ENCODE measurements at places on chromosomes 3 and 15.
A peak's percentile ranks its signal among the peaks of the same experiment; 100 is the strongest.

GRCh38 chr15:78454992-78455391, 17.0 kb downstream of the IREB2 start:
- no peak for DNase-seq

- DNase-seq, result no peak
Measured at GRCh38 chr3:11136830-11137626, 17.3 kb upstream of the HRH1 start.

GRCh38 chr3:126373146-126373613, 16.0 kb upstream of the KLF15 start:
- no peak for DNase-seq

DNA sequence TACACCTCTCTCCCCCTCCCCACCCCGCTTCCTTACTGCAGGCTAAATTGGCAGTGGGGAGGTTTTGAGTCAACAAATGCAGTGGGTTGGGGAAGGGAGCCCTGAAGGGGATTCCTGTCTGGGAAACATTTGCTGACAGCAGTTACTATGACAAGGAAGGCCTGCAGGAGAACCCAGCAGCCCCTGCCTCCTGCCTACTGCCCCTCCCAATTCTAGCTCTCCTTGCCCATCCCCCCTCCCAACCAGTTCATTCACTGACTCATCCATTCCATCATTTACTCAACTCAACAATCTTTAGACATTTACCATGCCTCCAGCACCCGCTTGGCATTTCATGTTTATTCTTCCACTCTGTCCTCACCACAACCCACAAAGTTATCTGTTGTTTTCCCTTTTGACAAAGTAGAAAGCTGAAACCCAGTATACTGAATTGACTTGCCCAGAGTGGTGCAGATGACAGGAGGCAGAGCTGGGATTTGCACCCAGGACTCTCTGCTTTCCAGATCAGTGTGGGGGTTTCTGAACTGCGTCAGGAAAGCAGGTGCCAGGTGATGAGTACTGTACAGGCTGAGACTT, 75.0 kb downstream of the MAGEF1 start:
- peak; percentile 13 for DNase-seq

DNA sequence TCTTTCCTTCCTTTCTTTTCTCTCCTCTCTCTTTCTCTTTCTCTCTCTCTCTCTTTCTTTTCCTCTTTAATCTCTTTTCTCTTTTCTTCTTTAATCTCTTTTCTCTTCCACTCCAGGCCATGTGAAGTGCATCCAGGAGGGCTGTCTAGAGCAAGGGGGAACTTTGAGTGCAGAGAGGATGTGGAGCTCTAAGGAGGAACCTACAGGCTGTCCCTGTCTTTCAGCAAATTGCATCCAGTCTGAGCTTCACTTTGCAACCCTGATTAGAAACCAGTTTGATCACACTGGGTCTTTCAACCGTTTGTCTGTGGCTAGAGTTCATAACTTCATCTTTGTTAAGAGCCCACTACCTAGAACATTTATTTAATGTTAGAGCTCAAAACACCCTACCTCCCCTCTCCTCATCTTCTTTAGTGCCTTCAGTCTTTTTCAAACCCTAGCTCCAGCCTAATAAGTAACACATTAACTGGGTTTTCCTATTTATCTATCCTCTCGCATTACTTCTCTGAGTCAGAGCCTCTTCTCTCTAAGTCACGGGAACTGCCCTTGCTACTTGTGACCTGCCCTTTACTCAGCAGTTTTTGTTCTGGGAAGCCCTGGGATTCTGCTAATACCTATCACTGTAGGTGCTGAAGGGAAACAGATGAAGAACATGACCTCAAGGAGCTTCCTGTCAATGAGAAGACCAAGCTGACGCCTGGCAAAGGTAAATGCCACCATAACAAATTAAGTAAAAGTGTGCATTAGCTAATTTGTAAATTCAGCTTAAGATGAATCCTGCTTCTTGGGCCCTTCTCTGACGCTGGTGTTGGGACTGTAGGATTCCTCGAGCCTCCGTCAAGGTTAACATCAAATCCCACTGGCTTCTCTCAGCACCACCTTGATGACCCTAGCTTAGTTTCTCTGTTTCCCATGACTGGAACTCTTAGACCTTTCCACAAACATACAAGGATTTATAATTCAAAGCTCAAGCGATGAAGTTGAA, at the start of gene GCNT3:
Gene GCNT3, plus strand, starts transcription at position 508 of the 985 bp plus-strand sequence. CDS start 6,456 bp downstream, outside the sequence.
- no peak for DNase-seq

GRCh38 chr3:173304182-173304800, 93.3 kb upstream of the NLGN1 start:
- no peak for DNase-seq

GRCh38 chr3:184970186-184970585, 158.2 kb downstream of the VPS8 start:
- no peak for DNase-seq

DNA sequence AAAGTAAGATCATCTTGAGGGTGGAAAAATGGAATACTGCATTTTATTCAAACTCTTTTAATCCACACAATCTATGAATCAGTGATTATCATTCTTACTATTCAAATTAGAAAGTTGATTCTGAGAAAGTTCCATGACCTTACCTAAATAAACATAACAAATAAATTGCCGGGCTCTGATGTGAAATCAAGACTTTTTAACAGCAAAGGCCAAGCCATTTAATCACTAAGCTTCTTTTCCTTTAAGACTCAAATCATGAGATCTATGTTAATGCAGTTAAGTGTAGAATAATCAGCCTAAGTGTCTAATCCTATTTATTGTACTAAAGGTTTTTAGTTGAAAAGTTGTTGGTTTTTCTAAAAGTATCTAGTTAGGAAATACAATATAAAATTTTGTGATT, 857.0 kb downstream of the SI start:
- DNase-seq, result no peak

DNA sequence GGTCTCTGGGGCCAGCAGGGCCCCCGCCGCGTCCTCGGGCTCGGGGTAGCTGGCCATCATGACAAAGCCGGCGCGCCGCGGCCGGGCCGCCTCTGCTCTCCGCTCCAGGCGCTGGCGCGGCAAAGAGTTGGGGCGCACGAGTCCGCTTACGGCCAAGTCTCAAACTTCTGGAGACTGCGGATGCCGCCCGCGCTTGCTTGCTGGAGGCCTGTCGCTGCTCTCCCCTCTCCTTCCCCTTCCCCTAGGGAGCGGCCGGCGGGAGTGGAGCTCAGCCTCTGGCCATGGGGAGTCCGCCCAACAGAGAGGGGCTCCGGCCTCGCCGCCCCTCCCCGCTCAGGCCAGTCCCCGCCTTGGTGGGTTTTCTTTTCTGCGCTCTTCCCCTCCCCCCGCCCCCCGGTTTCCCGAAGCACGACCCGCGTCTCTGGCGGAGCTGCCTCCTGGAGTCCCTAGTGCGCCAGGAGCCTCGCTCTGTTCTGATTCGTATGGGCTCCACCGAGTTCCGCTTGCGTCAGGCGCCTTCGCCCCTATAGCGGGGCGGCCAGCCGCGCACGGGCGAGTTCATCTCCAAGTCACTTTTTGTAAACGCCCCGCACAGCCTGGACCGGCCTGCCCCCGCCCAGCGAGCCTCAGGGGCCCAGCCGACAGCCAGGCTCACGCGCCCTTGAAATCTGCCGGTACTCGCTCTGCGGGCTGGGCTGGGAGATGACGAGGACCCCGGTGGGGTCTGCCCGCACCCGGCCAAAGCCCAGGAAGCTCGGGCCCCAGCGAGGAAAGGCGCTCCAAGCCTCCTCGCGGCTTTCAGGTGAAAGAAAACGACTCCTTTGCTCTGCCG, at the start of the genes FOXL2 and FOXL2NB:
Gene FOXL2, minus strand, starts transcription at position 475 of the 832 bp plus-strand sequence. Its CDS starts 415 bp downstream, at position 60.
Gene FOXL2NB, plus strand, starts transcription at position 555 of the 832 bp plus-strand sequence. Its CDS starts 148 bp downstream, at position 703.
- DNase-seq, result peak; percentile 27

DNA sequence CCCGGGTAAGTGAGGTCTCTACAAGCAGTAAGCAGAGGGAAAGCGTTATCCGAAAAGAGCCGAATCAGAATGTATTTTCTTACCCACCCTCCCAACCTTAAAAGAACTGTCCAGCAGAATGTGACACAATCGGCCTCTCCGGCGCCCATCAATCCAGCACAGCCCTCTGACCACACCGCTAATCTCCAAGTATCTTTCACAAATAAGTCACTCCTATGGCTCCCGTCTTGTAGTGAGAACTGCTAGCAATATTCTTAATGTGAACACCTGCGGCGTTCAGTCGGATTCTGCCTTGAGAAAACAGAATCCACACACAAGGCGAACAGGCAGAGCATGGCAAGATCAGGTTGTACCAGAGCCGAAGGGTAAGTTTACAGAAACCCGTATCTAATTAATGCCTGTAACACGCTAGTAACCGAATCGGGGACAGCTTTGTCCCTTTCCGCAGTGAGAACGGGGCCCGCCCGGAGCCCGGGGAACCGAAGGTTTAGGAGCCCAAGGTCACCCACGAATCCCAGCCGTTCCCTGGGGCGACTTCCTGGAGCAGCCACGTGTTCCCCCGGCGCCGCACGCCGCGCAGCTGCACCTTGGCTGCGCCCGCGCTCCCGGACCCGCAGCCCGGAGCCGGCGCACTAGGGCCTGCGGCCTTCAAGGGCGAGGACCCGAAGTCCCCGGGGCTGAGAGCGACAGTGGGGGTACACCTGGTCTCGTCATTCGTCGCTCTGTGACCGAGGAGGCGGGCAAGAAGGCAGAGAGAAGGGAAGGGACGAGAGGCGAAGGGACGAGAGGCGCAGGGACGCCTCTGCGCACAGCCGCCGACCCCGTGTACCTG, 672 bp downstream of the TFRC start:
- DNase-seq, result peak; percentile 60

- DNase-seq, result no peak
Measured at GRCh38 chr3:31289584-31289983, 243.1 kb upstream of the STT3B start.

- DNase-seq, result no peak
Measured at GRCh38 chr3:193922034-193922774, 213.7 kb upstream of the HES1 start.

GRCh38 chr3:53071882-53072431, 26.1 kb upstream of the SFMBT1 start:
- no peak for DNase-seq

DNA sequence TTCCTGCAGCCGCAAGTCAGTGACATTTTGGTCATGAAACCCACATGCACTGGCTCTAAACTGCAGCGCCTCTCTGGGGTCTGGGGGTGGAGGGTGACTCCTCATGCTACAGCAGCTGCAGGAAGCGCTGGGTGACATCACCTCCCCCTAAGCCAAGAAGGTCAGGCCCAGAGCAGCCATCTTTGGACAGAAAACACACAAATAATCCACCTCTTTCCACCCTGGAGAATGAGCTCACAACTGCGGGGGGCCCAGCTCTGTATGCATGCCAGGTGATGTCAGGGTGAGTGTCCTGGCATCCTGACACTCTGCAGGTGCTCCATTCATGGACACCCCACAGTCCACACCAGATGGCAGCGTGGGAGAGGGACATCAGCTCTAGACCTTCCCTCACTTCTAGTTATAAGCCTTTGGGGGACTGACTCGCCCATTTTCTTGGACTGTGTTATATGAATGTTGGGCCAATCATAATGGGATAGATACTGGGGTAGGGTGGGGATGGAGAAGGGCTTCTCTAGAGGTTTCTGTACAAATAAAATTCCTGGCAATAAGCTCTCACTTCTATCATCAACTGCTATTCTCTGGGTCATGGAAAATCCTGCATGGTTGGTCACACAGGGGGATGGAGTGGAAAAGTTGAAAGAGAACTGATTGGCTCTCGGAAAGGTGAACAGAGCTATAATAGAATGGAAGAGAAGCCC, 70.7 kb upstream of the THBS1 start:
- DNase-seq, result no peak

DNA sequence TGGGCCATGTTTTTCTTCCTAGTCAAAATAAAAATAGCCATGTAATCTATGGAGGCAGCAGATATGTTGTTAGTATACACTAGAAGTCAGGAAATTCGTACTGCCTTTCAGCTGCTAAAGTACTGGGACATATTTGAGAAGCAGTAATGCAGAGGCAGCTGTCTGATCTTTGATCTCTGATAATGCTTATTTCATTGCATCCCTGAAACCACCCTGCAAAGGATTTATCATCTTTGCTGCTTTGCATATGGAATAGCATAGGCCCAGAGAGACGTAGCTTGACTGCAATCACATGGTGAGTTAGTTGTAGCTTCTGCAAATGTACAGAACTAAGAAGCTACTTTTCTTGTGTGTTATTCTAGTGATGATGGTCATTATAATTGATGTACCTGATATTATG, 52.4 kb downstream of the RBM6 start:
- DNase-seq, result no peak

DNA sequence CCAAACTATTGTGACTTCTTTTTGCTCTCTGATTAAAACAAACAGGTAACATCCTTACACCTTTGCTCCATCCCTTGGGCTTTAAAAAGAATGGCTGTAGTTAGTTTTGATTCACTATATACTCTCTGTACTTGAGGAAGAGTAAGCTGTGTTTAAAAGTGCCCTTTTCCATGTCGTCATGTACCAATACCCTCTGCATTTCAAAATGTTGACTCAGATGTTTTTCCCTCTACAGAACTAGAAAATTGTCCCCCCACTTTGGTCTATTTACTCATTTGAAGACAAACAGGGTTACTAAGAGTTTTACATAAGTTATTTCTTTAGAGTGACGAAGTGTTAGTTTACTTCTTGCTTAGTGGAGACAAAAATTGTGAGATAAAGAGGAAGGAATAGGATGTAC, 62.7 kb downstream of the TASOR start:
- DNase-seq, result no peak

DNA sequence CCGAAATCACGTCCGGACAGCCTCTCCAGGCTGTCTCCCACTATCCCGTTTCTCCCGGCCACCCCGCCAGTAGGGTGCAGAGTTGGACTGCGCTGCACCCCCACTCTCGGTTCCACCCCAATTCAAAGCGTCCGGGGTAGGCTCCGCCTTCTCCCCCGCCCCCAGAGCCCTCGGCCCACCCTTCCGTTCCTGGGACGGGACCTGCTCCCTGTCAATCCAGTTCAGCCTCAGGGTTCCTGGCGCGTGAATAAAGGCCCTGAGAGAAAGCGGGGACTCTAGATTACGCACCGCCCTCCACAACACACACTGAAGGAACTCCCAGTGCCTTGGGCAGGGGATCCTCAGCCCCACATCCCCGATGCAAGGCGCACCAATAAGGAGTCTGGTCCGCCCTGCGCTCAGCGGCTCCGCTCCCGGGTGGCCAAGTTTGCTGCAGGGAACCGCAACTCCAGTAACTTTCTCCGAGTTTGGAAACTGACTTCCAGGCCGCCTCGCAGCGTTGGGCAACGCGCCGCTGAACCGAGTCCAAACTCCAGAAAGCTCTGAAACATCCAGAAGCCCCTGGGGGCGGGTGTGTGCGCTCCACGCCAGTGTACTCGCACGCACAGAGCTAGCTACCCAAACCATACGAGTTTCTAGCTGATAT, 1.9 kb downstream of the ADAMTS9 start:
- DNase-seq, result no peak

- DNase-seq, result no peak
Measured at GRCh38 chr3:138567403-138567802, 26.7 kb downstream of the CEP70 start.

- peak; percentile 66 for DNase-seq
Measured at GRCh38 chr3:16884748-16885592, at the start of gene PLCL2. PLCL2 (plus strand) TSS chr3:16884955; CDS start chr3:16885040, 85 bp downstream.

DNA sequence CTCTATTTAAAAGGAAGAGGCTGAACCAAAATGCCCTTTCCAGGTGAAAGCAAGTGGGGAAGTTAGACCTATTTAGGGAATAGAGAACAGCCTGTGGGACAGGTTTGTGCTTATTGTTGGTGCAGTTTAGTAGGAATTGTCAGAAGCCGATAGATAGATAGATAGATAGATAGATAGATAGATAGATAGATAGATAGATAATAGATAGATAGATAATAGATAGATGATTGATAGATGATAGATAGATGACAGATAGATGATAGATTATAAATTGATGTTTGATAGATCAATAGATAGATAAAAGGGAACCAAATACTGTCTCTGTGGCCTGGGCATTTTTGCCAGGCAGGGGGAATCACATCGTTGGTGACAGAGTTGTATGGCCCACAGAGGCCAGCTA, 42.5 kb downstream of the SH3GL3 start:
- no peak for DNase-seq

Data from stimulated activated CD4-positive, alpha-beta T cell treated with anti-CD3 and anti-CD28 coated beads, Interleukin-4, amount 100 ng/mL, for 1 hour (primary cell).